Caco-2 (cell line): ENCODE measurements at places on chromosomes 2 and 18. TPM values are rescaled to one million over a fixed set of nuclear protein-coding genes. Genes with fewer than 3 reads are reported as not detected.

Gene NCKAP5
- total RNA-seq: 3.5 and 3.8 TPM in 2 replicates

DNA sequence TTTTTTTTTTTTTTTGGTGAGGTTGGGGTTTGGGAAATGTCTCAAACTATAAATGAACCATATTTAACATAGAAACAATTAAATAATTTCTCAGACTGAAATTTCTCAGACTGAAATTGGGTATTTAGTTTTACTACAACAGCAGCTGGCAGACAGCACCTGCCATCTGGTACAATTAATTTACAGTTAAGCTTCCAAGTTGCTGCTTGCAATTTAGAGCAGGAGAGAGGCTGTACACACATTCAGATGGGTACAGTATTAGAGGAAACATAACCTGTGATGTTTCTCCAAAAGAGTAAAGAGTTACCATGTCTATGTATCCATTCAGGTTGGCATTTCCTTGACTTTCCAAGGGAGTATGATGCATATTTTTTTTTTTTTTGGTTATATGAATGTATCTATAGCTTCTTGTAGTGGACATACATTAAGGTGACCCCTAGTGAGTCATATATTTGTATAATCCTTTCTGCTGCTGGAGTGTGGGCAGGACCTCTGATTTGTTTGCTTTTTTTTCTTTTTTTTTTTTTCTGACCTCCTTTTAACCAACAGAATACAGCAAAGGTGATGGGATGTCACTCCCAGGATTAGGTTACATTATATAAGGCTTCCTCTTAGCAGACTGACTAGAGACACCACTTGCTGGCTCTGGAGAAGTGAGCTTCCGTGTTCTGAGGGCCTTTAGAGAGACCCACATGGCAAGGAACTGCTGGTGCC, 201.7 kb downstream of the PTH2R start:
- peaks cover 14% of the 10 kb centered on the region for H3K4me1 ChIP-seq
- no peaks in the 10 kb centered on the region for H3K36me3 ChIP-seq
- DNase-seq: no peak
- no peaks in the 10 kb centered on the region for H3K27me3 ChIP-seq
- H3K27ac ChIP-seq: no peak overlapping the region

DNA sequence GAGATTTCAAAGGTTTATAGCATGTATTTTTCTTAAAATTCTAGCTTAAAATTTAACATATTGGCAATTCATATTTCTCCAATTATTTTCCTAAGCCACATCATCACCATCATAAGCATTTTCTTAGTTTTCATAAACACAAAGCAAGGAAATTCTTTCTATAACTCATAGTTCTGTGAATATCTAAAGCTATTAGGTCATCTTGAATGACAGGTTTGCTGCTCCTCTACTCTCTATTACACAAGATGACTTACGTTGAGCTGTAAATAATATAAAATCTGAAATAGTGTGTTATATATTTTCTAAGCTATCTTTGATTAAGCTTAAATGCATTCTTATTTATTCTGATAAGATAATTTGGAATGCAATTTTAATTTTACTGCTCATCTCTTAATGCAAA, 984.6 kb upstream of the CNTNAP5 start:
- no peaks in the 10 kb centered on the region for H3K36me3 ChIP-seq
- DNase-seq: no peak
- H3K4me3 ChIP-seq: no peak overlapping the region
- no peak overlapping the region for H3K27ac ChIP-seq
- H3K27me3 ChIP-seq: no peaks in the 10 kb centered on the region

DNA sequence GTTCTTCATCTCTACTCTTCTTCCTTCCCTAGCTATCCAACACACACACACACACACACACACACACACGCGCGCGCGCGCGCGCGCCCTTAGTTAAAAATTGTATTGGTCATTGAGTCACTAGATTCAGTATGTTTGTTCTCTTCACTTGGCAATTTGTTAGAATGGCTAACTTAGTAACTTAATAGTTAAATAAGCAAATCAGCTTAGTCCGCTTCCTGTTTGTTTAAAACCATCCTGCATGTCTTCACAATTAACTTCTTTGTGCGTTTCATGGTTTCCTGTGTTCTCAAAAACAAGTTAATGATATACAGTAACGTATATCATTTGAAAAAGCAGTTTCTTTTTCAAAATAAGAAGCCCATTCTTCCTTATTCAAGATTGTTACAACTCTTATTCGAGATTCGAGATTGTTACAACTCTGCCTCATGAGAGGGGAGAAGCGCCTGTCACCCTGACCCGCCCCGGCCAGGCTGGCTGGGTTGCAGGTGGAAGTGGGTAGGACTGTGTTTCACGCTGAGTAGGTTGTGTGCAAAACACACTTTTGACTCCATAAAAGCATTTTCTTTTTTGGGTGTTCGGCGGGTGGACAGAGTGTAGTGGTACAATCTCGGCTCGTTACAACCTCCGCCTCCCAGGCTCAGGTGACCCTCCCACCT, 9.5 kb upstream of the CNNM3 start:
- H3K4me3 ChIP-seq: no peak overlapping the region
- no peaks in the 10 kb centered on the region for H3K27me3 ChIP-seq
- peaks cover 5% of the 10 kb centered on the region; the same call in 1 of the 2 replicates for H3K36me3 ChIP-seq
- H3K27ac ChIP-seq: no peak overlapping the region

DNA sequence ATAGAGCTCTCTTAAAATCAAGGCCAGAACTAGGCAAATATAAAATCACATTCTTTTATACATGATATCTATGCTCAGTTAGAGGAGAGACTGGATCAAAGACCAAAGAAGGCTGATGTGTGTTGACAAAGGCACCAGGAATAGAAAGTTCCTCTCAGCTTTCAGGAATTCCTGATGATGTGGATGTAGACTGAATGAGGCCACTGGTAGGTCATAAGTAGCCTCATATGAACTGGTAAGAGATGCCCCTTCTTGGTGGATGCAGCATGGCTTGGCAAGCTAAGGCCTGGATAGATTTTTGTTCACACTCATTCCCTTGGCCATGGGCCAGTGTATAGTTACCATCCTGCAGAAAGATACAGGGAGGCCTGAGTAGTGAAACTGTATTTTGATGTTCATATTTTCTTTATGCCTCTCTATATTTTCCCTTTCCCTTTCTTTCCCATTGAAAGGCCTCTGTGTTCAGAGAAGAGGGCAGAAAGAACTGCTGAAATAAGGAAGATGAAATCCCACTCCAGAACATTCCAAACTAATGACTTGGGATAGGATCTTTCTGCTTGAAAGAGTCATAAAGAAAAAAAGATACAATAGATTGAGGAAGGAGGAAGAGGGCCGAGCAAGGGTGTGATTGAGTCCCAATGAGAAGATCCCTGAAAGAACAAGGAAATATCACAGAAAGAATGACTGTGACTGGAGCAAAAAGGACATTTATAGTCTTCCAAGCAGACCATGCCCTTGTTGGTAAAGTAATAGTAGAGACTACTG, 2182.7 kb upstream of the PIK3C3 start:
- H3K27ac ChIP-seq: no peak overlapping the region
- DNase-seq: no peak
- H3K4me3 ChIP-seq: no peak overlapping the region
- H3K27me3 ChIP-seq: no peaks in the 10 kb centered on the region
- no peaks in the 10 kb centered on the region; the same call in 1 of the 2 replicates for H3K4me1 ChIP-seq

DNA sequence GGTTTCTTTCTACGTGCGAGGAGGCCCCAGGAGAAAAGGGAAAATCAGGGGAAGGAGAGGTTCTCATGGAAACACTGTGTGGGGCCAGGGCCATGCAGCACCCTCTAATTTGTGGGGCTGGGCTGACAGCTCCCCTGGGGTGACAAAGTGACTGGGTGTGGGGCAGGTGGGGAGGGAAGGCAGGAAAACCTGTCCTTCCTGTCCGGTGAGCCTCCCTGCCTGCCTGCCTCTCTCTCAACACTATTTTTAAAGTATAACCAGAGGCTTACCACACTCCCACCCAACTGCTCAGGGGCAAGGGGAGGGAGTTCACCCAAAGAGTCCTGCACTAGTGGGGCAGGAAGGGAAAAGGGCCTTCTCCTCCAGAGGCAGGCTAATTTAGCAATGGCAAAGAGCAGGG, 10.5 kb upstream of the EPAS1 start:
- no peak overlapping the region for H3K27ac ChIP-seq
- no peaks in the 10 kb centered on the region for H3K27me3 ChIP-seq
- no peak overlapping the region for H3K4me3 ChIP-seq

Gene RAX
- total RNA-seq: not detected in 2 replicates

- DNase-seq: no peak
- no peak overlapping the region for H3K4me3 ChIP-seq
- H3K27me3 ChIP-seq: no peaks in the 10 kb centered on the region
Measured at GRCh38 chr2:63422556-63422955, 165.7 kb downstream of the WDPCP start.

- no peaks in the 10 kb centered on the region for H3K36me3 ChIP-seq
- H3K27ac ChIP-seq: no peak overlapping the region
- H3K27me3 ChIP-seq: no peaks in the 10 kb centered on the region
- no peaks in the 10 kb centered on the region for H3K4me1 ChIP-seq
Measured at GRCh38 chr2:48059975-48060374, 153.7 kb upstream of the FBXO11 start.

DNA sequence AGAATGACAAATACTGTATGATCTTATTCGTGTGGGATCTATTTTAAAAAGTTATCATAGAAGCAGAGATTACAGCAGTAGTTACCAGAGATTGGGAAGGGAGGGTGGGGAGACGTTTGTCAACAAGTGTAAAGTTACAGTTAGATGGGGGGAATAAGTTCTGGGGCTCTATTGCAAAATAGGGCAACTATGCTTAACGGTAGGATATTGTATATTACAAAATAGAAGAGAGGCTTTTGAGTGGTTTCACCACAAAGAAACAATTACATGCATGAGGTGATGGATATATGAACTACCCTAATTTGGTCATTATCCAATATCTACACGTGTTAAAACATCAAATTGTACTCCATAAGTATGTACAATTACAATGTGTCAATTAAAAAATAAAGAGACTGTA, 123.4 kb upstream of the NOSTRIN start:
- no peak overlapping the region for H3K4me3 ChIP-seq
- H3K4me1 ChIP-seq: no peaks in the 10 kb centered on the region
- H3K36me3 ChIP-seq: no peaks in the 10 kb centered on the region
- no peaks in the 10 kb centered on the region for H3K27me3 ChIP-seq

- no peak for DNase-seq
- no peak overlapping the region for H3K4me3 ChIP-seq
- H3K4me1 ChIP-seq: no peaks in the 10 kb centered on the region
Measured at GRCh38 chr2:57296795-57297517, 749.6 kb upstream of the VRK2 start.

- H3K36me3 ChIP-seq: no peaks in the 10 kb centered on the region
- DNase-seq: no peak
- H3K4me3 ChIP-seq: no peak overlapping the region
- no peak overlapping the region for H3K27ac ChIP-seq
- no peaks in the 10 kb centered on the region for H3K4me1 ChIP-seq
- H3K27me3 ChIP-seq: no peaks in the 10 kb centered on the region
Measured at GRCh38 chr2:167253025-167253424, 364.7 kb downstream of the XIRP2 start.

Gene SIX3
- not detected in 2 replicates for total RNA-seq

Gene OTOS
- not detected in 2 replicates for total RNA-seq

Gene SCYGR4
- total RNA-seq: not detected in 2 replicates

DNA sequence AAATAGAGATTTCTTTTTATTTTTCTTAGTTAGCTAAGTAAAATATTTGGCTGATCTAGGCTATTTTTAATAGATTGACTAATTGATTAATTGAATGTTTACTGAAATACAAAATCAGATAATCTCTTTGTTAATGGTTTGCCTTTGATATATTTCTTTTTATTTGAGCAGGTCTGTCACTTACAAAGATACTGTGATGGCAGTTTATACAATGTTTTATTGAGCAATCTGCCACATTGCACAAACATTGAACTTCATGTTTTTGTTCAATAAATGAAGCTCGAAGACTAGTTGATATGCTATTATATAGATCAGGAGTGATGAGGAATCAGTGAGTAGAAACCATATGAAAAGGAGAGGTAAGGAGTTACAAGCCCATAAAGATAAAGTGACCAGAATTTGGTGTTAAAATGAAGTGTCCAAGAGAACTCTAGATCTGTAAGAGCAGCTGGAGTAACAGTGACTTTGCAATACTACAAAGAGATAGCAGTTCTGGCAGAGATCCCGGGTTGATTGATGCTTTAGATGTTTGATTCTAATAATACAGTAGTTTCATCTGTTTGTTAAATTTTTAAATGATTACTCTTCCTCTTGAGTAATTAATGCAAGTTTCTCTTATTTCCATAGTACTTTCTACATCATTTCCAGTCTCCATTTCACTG, 574.2 kb downstream of the CCDC85A start:
- DNase-seq: no peak
- no peak overlapping the region for H3K27ac ChIP-seq
- H3K36me3 ChIP-seq: no peaks in the 10 kb centered on the region
- no peaks in the 10 kb centered on the region for H3K4me1 ChIP-seq
- H3K4me3 ChIP-seq: no peak overlapping the region

DNA sequence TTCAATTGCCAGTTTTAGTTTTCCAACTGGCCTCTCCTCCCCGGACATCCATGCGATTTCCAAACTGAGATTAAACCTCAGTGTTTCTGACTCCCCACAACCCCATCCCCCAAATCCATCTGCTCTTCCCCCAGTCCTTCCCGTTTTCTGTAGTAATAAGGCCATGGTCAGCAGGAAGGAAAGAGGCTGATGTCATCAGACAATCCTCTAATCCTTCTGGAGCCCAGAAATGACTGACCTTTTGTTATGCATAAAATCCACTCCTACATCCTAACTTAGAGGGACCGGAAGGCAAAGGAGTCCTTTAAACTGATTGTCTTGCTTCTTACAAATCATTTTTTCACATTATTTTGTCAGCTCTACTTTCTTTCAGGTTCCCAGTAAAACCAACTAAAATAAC, 155.8 kb downstream of the INO80D start:
- no peak for DNase-seq
- no peak overlapping the region for H3K4me3 ChIP-seq
- peak overlapping the region; percentile 79 for H3K27ac ChIP-seq
- peaks cover 41% of the 10 kb centered on the region for H3K4me1 ChIP-seq
- no peaks in the 10 kb centered on the region for H3K36me3 ChIP-seq
- no peaks in the 10 kb centered on the region for H3K27me3 ChIP-seq

Gene KCNG2
- total RNA-seq: not detected in 2 replicates

Gene GREB1L
- 71.1 and 75.4 TPM in 2 replicates for total RNA-seq

GRCh38 chr2:119431155-119431975, at the start of gene TMEM37:
TMEM37 (plus strand) TSS chr2:119431854; CDS start chr2:119431904, 50 bp downstream.
- peak within 1 kb of the TSS; percentile 85 for H3K27ac ChIP-seq
- H3K4me1 ChIP-seq: peaks cover 80% of the 10 kb centered on the region
- peak; percentile 90 for DNase-seq
- H3K36me3 ChIP-seq: no peaks in the 10 kb centered on the region

DNA sequence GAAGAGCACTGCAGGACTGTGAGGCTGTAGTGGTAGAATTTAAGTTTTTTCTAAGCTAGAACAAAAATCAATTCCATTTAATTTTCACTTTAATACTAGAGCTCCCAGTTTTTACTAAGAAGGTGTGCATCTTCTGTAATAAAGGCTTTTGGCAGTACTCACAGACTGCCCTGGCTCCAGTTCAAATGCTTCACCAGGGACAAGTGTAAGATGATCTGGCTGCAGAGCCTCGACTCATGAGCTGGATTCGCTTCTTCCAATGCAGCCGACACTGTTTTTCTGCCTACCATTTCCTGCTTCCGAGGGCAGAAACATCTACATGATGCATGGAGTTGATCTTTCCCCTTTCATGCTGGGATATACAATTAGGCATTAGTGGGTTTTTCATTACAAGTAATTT, 87.0 kb downstream of the FARSB start:
- no peaks in the 10 kb centered on the region for H3K4me1 ChIP-seq
- no peaks in the 10 kb centered on the region for H3K36me3 ChIP-seq
- no peak for DNase-seq
- H3K4me3 ChIP-seq: no peak overlapping the region
- no peaks in the 10 kb centered on the region for H3K27me3 ChIP-seq

- H3K4me1 ChIP-seq: peaks cover 25% of the 10 kb centered on the region
- DNase-seq: no peak
- H3K36me3 ChIP-seq: peaks cover 5% of the 10 kb centered on the region; the same call in 1 of the 2 replicates
- H3K27me3 ChIP-seq: no peaks in the 10 kb centered on the region
- H3K4me3 ChIP-seq: peak overlapping the region; percentile 93
- peak overlapping the region; percentile 97 for H3K27ac ChIP-seq
Measured at GRCh38 chr2:85327160-85327821, 498 bp downstream of the TGOLN2 start.
